ENCODE measurements at places on chromosomes 1 and 21.
A peak's percentile ranks its signal among the peaks of the same experiment; 100 is the strongest.

- no peak for DNase-seq
Measured at GRCh38 chr1:18646786-18647410, 16.3 kb downstream of the PAX7 start.

DNA sequence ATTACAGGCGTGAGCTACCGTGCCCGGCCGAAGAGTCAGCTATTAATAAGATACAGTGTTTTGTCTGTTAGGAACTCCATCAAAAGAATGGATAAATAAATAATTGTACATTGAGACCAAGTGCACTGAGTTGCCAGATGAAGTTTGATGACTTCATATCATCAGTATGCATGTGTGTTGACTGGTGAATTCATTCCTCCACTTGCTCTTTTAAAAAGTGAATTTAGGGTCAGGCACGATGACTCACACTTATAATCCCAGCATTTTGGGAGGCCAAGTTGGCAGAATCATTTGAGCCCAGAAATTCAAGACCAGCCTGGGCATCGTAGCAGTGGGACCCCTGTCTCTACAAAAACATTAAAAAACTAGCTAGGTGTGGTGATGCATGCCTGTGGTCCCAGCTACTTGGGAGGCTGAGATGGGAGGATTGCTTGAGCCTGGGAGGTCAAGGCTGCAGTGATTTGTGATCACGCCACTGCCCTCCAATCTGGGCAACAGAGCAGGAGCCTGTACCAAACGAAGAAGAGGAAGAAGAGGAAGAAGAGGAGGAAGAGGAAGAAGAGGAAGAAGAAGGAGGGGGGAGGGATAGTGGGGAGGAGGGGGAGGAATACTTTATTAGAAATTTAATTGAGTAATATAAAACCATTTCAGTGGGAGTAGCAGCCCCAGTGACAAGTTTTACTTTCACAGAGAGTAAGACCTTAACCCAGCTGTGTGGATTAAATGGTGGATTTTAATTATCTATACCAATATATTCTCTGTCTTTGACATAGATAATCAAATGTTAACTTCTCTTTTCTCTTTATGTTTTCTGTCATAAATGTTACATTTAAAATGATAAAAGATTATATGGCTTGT is 74.9 kb downstream of the CCDC18 start:
- DNase-seq: peak; percentile 56

DNA sequence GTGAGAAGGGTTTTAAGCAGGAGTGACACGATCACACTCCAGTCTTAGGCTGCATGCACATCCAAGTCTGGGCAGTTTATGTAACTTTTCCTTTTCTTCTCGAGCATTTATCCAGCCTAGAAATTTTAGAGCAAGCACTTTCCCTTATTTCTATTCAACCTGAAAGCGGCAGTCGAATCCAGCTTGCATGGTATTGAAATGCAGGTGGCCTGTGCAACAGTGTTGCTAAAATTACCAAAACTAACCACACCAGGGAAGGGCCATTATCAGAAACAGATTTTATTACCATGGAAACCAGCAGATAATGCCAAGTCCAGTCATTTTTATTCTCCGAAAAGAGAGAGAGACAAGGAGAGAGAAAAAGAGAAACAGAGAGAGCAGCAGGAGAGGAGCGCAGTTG is 179.9 kb upstream of the ZC3H12A start:
- DNase-seq: no peak

DNA sequence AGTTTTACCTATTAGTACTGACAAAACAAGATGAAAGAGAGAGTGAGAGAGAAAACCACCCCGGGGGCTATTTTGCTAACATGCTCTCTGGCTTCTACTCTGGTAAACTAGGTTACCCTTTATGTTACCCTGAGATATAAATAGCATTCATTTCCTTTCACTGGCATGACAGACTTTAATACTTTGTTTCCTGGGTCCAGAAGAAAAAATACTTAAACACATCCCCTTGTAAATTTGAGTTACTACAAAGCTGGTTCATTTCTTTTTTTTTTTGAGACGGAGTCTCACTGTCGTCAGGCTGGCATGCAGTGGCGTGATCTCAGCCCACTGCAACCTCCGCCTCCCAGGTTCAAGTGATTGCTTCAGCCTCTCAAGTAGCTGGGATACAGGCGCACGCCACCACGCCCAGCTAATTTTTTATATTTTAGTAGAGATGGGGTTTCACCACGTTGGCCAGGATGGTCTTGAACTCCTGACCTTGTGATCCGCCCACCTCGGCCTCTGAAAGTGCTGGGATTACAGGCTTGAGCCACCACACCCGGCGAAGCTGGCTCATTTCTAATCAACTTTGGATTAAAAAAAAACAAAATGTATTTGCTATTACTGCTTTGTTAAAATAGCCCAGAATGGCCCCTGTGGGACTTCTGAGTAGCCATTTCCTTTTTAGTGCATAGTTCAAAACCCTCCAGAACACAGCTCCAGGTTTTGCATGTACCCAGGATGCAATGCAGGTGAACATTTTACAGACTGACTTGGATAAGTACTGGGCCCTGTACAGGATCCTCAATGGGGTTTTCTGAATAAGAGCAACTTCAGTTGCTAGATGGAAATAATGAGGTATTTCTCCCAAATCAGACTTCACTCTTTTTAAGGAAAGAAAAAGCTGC is 20.6 kb downstream of the INPP5B start:
- no peak for DNase-seq

GRCh38 chr1:79877086-79877485 is 870.6 kb upstream of the ADGRL4 start:
- no peak for DNase-seq

GRCh38 chr1:1841575-1841995 is 49.3 kb downstream of the GNB1 start:
- DNase-seq: peak; percentile 33

DNA sequence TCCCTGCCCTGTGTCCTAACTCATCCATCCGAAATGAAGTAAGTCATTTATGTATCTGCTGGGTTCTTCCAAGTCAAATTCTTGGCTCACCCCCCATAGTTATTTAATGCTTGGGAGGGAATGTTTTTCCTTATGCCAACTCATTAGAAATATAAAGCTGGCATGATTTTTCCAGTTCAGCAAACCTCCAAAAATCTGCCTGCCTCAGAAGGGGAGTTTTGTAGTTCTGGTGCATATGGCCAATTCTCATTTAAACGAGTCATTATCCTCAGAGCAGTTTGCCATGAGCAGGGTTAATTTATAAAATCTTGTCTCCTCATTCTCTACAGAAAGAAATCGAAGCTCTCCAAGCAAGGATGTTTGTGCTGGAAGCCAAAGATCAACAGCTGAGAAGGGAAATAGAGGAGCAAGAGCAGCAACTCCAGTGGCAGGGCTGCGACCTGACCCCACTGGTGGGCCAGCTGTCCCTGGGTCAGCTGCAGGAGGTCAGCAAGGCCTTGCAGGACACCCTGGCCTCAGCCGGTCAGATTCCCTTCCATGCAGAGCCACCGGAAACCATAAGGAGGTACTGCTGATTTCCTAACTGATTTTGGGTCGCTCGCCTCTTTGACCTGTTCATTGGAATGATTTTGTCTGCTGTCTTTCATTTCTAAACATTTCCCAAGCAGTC is 144.1 kb downstream of the DISC1 start:
- DNase-seq: no peak

- DNase-seq: no peak
Measured at GRCh38 chr1:207807690-207808321, 56.0 kb downstream of the CD46 start.

- DNase-seq: peak; percentile 41
Measured at GRCh38 chr1:54405898-54406293, 298 bp downstream of the SSBP3 start.

DNA sequence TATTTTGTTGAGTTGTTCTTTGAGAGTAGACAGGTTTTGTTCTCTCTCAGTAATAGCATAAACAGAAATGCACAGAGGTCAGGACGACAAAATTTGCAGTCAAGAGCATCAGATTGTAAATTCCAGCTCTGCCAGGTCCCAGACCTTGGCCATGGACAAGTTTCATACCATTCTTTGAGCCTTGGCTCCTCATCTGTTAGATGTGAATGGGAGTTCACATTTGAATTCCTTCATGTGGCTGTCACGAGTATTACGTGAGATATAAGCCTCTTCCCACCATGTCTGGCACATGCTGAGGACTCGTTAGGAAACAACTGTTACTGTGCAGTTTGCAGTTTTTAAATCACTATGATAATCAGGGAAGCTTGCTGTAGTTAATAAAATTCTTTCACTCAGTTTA is 93.2 kb upstream of the KCTD3 start:
- peak; percentile 49 for DNase-seq

DNA sequence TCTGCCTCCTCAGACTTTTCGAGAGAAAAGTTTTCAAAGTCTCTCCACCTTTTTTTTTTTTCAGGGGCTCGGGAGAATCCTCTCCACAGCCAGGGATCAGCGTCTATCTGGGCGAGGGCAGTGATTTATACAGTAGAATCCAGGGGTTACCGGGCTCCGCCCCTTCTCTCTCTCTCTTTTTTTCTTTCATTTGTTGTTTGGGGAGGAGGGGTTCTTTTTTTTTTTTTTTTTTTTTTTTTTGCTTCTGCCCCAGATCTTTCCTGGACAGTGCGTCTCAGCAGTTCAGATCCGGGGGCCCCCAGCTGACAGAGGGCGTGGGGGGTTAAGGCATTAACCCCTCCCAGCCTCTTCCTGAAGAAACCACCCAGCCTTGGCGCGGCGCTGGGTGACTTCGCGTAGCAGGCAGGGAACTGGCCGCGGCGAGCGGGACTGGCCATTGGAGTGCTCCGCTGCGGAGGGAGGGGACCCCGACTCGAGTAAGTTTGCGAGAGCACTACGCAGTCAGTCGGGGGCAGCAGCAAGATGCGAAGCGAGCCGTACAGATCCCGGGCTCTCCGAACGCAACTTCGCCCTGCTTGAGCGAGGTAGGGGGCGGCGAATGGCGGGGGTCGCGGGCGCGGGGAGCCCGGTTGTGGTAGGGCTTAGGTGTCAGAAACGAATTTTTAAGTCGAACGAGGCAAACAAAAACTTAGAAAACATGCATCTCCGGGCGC is at the start of gene S1PR1:
TSS of gene S1PR1 (plus strand) at position 504 of the 713 bp plus-strand sequence. CDS start 1,966 bp downstream, outside the sequence.
- peak; percentile 63 for DNase-seq

DNA sequence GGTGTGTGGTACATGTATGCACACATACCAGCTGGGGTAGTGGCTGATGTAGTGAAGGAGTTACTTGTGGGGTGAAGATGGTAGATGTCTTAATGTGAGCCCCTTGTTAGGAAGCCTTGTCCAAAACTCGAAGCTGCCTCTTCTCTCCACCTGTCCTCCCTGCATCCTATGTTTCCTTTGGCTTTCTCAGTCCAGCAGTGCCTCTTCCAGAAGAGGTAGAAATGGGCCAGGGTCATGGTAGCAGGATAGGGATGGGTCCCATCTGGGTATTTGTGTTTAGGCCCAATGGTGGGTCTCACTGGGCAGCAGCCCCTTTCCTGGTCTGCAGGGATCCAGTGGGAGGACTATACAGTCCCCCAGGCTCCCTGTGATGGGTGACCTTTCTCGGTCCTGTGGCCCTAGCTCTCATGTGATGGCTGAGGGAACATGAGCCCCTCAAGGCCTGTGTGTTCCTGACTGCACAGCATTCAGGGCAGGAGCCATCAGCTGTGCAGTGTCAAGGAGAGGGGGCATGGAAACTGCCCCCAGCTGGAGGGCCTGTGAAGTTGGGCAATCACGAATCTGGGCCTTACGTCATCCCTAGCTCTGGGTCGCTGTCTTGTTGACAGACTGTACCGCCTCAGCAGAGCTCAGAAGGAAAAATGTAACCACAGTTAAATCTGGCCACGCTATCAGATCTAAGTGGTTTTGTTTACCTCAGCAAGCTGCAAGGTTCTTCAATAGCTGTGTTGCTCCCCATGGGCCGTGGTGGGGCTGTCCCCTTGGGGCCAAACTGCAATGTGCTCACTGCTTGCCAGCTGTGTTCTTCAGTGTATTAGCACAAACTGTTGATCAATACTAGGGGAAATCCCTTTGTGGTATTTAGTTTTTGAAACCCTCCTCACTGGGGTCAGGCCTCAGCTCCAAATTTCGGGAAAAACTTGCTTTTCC is 82.7 kb downstream of the NOS1AP start:
- DNase-seq: no peak

- peak; percentile 68 for DNase-seq
Measured at GRCh38 chr1:212285685-212286555, 710 bp downstream of the PPP2R5A start.

DNA sequence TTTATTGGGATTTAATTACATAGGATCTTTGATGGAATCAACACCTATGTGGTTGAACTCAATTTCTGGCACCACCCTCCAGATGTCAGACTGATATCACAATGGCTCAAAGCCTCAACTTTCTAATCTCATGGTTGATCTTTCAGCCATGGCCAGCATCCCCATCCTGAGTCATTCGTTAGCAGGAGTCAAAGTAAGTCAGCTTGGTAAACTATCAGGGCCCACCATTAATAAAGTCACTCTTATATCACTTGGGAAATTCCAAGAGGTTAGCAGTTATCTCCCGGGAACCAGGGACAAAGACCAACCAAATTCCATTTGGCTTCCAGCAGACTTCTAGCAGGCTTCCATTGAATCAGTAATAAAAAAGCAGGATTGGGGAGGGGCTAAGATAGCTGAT is 50.7 kb upstream of the TNFSF4 start:
- no peak for DNase-seq

GRCh38 chr1:200409203-200409760 is 554 bp downstream of the ZNF281 start:
- DNase-seq: peak; percentile 47

- no peak for DNase-seq
Measured at GRCh38 chr1:43238991-43239469, 30.8 kb upstream of the TMEM125 start.

DNA sequence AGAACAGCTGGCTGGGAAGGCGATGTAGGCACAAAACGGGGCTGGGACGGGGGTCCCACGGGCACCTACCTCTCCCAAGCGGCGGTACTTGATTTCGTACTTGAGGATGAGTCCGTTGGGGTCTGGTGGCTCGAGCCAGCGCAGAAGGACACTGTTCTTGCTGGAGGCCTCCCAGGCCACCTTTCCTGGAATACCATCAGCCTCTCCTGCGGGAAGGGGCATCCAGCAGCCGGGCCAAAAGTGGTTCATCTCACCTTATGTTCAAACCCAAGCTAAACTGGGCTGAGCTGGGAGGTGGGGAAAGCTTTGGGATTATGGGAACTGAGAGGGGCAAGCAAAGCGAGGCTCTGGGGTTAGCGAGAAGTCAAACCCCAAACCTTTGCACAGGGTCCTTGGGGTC is 14.3 kb downstream of the INSRR start:
- DNase-seq: no peak

DNA sequence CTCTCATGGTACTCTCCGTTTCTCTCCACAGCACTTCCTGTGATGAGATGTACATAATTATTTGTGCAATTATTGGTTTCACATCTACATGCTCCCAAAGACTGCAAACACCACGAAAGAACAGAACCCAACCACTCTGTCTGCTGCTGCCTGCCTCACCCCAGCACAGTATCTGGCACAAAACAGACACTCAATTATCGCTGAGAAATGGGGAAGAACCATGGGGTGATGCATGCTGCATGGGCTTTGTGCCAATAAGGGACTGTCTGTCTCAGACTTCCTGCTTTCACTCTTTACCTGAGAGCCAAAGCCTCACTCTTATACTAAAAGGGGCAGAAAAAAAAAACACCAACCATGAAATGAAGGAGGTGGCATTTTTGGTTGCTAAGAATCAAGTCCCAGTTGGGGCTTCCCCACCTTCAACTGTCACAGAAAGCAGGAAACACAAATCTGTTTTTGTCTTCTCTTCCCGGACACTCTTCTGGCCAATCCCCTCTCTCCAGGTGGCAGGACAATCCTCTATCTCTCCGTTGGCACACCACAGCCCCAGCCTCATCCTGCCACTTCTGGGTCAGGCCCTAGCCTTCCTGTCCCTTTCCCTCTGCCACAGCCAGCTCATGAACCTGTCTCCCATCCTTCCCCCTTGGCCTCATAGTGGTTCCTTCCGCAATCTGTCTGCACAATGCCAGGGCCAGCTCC is 82.0 kb downstream of the TGFBR3 start:
- DNase-seq: no peak

GRCh38 chr1:85467929-85468540 is 3.1 kb upstream of the DDAH1 start:
- DNase-seq: no peak
